Thoracic aorta (tissue), 2 donors: ENCODE measurements at places on chromosomes 5 and 9. TPM values are rescaled to one million over a fixed set of nuclear protein-coding genes. Genes with fewer than 3 reads are reported as not detected.

GRCh38 chr5:78594610-78595457 is 53.7 kb downstream of the LHFPL2 start:
- peak; percentile 41 for DNase-seq

- DNase-seq, result no peak
Observed at GRCh38 chr5:59007460-59008063, 424.7 kb downstream of the RAB3C start.

POMT1 gene
- 43.7 TPM for total RNA-seq

DNA sequence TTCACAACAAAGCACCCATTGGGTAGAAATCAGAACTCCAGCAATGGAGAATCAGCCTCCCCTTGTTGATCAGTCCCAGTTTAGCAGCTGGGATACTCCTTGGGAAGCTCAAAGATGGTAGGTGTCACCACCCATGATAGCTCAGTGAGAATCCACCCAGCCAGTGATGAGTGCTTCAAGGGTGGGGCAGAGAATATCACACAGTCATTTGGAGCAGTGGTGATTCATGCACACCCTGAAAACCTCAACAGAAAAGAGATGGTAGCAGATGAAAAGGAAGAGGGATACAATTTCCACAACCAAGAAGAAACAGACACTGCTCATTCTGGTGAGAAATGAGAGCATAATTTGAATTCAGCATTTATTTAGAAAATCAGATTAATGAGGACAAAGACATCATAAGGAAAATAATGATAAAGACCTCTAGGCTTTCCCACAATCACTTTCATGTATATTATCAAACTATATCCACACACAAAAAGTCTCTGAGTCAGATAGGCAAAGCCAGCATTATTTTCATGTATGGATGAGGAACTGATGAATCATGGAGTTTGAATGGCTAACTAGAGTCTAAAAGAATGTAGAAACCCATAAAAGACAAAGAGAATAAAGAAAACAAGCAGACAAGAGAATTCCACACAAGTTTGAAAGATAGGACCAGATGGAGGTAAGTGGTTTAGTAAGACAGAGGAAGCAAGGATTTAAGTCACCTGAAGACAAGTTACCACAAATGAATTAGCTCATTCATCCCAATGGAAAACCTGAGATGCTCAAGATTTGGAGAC is 82.9 kb downstream of the FEM1C start:
- DNase-seq, result no peak

DNA sequence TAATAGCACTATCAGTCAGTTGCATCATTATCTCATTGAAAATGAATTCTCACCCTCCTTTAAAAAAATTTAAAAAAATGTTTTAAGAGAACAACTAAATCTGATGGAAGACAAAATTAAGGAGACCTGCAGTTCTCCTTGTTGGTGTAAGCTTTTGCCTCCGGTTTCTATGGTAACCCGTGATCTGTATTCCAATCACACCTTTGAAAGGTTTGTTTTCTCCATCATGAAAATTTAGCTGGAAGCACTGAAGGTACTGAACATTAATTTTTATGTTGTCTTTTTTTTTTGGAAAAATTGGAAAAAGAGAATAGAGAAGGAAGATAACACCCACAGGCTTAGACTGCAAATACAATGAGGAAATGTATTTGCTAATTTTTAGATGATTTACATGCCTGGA is 2.5 kb upstream of the BASP1 start:
- DNase-seq, result no peak

GRCh38 chr5:137627293-137627692 is 108.6 kb downstream of the KLHL3 start:
- DNase-seq, result no peak

GRCh38 chr5:180365829-180366228 is 12.7 kb upstream of the GFPT2 start:
- DNase-seq, result no peak

LRRTM2 gene
- 1.9 TPM for total RNA-seq

KIF24 gene
- 1.1 TPM for total RNA-seq

PHF24 gene
- 0.27 TPM for total RNA-seq
